ENCODE measurements at places on chromosomes 6 and 20.

DNA sequence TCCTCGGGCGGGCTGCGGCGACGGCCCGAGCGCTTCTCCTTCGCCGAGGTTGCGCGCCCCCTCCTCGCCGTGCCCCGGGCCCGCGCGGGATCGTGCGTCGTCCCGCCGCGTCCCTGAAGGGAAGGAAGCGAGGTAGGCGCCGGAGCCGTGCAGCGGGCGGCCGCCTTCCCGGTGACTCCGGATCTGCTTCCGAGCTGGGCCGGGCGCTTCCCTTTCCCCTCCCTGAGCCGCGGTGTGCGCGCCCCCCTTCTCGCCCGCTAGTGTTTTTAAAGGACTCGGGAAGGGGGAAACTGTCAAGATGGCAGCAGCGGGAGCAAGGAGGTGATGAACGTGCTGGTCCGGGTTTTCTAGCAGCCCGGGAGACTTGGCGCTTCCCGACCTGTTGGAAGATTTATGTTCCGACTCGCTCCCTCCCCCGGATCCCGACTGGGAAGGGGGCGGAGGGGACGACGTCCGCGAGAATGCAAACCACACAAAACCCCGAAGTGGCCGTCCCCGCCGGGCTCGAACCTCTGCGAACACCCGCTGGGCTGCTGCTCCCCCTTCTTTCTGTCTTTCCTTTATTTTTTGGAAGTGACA, 744 bp upstream of the FOXO3 start:
- DNase-seq: no peak

DNA sequence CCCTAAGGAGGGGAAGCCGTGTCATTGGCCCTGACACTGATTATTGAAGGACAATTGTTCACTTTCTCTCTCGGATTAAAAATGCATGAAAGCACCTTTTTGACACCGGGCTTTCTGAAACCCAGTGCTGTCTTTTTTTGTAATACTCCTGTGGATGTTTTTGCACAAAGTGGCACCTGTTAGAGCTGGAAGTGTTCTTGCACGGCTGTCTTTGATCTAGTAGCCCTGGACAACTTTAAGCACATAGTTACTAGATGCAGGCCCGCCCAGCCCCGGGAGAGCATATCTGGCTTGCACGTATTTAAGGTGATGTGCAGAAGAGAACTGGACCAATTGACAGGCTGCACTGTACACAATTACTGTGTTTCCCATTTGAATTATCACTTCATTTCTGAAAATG, 72.6 kb downstream of the ARID1B start:
- no peak for DNase-seq

DNA sequence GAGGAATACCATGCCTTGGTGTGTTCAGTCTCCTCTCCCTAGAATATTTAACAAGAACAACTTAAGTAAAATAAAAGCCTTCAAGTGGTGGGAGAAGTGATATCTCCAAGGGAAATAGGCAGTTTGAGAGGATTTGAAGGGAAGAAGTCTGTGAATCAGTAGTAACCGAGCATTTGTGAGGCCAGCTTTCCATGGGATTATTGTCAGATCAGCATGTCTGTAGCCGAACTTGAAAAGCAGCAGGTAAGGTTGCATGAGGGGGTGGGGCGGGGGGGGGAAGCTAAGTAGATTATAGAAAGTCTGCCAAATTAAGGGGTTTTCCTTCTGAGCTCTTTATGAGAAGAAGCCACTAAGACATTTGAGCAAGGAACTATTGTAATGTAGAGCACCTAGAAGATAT, 92.6 kb downstream of the GRIK2 start:
- no peak for DNase-seq

DNA sequence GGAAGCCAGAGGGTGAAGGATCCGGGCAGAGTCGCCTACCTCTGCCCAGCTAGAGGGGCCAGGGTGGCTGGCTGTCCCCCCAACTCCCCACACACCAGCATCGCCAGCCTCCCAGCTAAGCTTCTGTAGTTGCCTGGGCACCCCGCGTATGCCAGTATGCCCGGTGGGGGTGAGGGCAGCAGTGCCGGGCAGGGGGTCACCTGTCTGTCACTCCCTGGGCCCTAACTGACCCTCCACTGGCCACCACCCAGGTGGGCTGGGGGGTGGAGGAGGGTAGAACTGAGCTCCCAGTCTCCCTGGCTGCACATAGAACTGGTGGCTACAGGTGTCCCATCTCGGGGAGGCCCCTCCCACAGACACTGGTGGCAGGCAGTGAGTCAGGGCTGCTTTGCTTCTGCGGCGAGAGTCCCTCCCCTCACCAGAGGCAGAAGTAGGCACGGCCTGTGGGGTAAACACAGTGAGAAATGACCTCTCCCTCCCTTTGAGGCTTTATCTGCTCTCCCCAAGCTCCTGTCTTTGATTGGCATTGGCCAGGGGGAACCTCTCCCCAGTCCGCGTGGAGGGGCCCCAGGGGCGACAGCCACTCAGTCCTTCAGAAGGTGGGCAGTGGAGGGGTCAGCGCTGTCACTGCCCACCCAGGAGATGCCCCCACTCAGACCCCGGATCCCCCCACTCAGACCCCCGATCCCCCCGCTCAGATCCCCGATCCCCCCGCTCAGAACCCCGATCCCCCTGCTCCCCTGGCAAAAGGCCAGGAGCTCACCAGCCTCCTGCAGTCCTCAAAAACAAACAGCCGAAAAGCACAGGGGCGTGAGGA, 2.5 kb downstream of the NTSR1 start:
- DNase-seq: peak; percentile 98

DNA sequence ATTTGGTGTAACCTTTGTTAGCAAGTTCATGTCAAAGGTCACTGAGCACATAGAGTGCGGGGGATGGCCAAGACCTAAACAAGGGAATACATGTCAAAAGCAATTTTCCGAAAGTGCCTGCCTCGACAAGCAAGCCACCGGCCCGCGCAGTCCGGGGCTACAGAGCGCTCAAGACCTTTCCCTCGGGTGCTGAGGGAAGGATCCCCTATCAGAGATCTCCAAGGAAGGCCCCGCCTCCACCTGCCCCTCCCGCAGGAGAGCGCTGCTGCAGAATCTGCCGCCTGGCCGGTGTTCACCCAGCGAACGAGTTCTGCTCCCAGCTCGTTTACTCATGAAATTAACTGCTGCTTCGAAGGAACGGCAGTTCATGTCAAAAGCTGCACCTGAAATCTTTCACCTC, 252.7 kb downstream of the BMP7 start:
- DNase-seq: no peak

DNA sequence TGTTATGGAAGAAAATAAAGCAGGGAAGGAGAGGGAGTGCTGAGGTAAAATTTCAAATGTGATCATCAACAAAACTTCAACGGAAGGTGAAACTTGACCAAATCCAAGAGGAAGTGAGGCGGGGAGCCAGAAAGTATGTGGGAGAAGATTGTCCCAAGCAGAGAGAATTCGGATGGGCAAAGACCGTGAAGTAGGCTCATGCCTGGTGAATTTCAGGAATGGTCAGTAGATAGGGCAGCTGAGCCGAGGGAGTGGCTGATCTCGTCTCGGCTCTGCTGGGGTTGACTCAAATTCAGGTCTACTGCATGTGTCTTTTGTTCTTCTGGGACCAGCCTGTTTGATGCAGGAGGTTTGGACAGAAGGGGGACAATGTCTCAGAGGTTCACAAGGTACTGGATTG, 7.0 kb upstream of the CSNK2A1 start:
- no peak for DNase-seq

GRCh38 chr6:126388104-126388598, 48.2 kb downstream of the CENPW start:
- DNase-seq: no peak

DNA sequence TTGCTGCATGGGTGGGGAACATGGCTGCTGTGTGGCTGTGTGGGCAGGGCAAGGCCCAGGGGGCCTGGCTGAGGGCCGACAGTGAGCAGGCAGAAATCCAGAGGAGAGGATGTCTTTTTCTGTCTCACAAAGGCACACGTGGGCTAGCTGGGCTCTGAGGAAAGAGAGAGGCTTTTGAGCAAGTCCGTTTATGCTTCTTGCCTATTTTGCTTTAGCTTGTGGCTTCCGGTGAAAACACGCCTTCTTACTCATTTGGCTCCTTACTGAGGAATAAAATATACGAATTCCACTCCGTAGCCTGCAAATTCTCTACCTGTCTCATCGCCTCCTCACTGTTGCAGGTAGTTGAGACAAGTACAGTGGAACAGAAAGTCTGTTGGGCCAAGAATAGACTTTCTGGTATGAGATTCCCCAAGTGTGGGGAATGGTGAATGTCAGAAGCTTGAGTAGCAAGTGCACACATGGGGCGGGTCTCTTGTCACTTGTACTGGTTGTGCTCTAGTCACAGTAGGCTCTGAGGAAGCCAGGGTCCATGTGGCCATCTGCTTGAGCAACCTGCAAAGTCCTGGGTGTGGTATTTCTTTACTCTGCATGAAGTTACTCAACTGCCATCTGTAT, 28.4 kb downstream of the WRNIP1 start:
- no peak for DNase-seq

DNA sequence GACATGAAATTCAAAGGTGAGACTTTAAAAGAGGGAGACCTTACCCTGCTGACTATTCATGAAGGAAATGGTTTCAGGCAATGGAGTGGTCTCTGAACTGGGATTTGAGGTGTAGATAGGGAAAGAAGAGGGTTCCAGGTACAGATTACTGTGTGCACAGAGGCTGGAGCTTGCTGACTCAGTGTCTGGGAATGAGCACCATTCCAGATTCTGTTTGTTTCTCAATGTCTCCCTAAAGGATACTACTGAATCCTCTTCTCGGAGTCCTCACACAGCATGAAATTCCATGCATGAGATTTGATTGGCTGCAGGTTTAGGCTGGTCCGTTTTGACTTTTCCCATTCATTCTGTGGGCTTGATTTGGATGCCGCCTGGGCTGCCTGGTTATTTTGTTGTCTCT, 49.0 kb downstream of the PPP1R14C start:
- DNase-seq: no peak

GRCh38 chr6:56927538-56928453, 27.1 kb upstream of the BEND6 start:
- no peak for DNase-seq

DNA sequence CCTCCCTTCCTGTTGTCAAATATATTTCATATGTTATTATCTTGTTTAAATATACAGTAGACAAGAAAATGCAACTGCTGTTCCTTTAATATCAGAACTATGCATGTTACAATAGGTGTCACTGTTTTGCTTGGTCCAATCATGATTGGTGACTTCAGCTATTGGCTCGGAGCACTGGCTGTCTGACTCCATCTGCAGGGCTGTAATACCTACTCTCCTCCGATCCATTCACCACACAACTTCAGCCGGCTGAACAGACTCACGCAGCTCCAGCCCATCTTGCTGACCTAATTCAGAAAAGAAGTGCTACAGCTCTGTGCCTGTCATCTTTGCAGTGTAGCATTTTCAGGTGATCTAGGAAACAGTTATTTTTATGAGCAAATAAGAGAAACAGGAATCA, at the start of gene BTBD3:
TSS of gene BTBD3 (plus strand) at position 231 of the 400 bp plus-strand sequence. CDS start 383 bp downstream, outside the sequence.
- no peak for DNase-seq

DNA sequence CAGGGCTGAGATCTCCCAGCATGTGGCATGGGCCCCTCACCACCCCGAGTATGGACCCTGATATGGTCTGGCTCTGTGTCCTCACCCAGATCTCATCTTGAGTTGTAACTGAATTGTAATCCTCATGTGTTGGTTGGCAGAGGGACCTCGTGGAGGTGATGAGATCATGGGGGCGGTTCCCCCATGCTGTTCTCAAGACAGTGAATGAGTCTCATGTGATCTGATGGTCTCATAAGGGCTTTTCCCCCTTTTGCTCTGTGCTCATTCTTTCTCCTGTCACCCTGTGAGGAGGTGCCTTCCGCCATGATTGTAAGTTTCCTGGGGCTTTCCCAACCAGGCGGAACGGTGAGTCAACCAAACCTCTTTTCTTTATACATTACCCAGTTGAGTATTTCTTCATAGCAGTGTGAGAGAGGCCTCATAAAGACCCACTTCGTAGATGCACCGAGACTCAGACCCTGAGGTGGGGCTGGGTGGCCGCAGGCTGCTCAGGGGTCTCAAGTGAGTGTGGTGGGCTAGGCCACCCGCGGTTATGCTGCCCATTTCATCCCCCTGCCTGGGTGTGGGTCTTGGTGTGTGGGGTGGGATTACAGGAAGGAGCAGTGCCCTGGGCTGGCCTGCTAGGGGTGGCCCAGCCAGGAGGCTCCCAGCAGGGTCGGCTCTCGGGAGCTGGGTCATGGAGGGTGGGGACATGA, 26.2 kb upstream of the GATA5 start:
- peak; percentile 62 for DNase-seq

DNA sequence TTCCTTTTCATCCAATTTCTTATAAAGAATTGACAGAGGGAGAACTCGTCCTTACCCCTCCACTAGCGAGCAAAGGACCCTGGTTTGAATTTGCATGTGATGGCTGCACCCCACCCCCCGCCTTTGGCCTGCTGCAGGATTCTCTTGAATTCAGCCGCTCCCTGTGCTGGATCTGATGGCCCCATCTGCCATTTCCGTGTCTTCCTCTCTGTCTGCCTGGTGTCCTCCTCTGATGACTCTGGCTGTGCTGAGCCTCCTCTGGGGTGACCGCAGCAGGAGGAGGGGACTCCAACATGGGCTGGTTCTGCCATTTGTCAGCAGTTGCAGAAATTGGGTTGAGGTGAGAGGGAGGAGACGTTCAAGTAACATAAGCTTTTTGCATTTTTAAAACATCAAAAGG, 188.8 kb downstream of the DLL1 start:
- DNase-seq: no peak

DNA sequence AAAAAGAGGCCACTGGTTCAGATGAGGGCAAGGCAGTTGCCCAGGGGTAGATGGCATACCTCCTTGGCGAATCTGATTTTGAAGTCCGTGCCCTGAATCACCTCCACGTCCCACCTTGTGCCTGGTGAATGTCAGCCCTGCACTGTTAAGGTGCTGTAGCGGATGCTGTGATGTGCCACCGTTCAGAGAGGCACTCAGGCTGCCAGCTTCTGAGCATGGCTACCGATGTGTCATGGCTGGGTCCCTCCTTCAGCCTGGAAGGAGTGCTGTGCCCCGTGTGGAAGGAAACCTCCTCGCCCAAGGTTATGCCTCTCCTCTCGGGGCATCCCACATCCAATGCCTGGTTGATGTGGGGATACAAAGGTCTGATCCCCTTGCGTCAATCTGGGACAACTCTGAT, 43.6 kb downstream of the UST start:
- no peak for DNase-seq

GRCh38 chr6:125850361-125850760, 59.6 kb downstream of the NCOA7 start:
- DNase-seq: no peak

Data from H54 (cell line).